ENCODE measurements at places on chromosomes 16 and 17.

- DNase-seq, result no peak
Observed at GRCh38 chr16:918741-919657, 51.8 kb downstream of the LMF1 start.

DNA sequence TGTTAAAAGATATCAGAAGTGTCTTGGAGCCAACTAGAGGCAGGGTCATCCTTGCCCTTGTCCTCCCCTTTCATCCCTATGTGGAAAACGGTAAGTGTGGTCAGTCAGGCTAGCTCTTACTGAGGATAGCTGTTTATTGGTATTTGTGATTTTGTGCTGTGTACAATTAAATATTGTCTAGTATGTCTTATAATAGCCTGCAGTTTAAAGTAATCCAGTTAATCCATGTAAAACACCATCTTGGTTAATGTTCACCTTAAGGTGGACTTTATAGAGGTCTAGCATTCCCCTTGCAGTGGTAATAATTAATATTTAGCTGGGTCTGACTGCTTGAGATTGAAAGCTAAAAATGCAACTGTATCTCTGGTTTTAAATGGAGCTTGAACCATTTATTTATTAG is 25.6 kb downstream of the METTL9 start:
- DNase-seq, result no peak

GRCh38 chr17:50354776-50355175 is 8.8 kb downstream of the XYLT2 start:
- peak; percentile 39 for DNase-seq

DNA sequence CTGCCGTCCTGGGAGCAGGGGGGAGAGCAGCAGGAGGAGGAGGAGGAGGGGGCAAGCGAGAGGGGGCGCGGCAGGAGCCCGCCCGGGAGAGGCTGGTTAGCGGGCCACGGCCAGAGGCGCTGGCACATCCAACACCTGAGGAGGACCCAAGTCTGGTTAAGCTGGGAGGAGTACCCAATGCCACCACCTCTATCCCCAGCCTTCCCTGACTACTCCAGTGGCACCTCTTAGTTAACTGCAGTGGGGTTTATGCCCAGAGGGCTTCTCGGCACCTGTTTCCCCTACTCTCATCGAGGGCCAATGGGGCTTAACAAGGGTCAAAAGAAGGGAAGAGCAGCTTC is 5.6 kb downstream of the PHOSPHO1 start:
- DNase-seq, result no peak

- DNase-seq, result peak; percentile 23
Observed at GRCh38 chr16:1786242-1787055, 3.7 kb downstream of the NUBP2 start.

DNA sequence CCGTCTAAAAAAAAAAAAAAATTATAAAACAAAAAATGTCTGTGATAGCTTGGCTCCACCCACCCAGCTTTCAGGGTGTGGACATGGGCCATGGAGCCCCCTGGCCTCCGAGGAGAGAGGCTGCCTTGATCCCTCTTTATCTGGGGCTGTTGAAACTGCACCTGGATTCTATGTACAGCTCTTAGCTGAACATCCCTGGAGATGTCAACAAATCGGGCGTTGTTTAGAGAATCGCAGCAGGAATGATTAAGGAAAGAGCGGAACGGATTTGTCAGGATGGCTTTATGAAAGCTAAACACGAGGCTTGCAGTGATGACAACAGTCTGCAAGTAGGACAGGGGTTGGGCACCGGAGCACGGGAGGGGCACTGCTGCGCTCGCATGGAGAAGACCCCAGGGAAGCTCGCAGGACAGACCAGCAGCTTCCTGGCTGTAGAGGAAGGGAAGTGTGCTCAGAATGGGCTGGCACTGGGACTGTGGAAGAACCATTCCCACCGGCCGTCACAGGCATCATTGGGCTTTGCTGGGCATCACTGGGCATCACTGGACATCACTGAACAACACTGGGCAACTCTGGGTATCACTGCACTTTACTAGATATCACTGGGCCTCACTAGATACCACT is 195.8 kb upstream of the FOXF1 start:
- no peak for DNase-seq

DNA sequence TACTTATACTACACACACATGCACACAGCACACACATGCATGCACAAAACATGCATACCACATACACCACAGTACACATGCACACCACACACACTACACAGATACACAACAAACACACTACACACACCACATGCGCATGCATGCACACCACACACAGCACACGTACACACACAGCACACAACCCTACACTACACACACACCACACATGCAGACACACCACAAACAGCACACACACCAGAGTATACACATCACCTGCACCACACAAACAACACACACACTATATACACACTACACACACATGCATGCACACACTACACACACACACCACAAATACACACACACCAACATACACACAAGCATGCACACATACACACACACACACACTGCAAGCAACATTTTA is 166.8 kb downstream of the AHSP start:
- DNase-seq, result no peak

GRCh38 chr17:57995076-57995956 is 7.3 kb upstream of the VEZF1 start:
- DNase-seq, result peak; percentile 73

GRCh38 chr17:45342871-45343526 is 26.2 kb upstream of the MAP3K14 start:
- DNase-seq, result no peak

- DNase-seq, result no peak
Observed at GRCh38 chr16:8952281-8952751, 11.4 kb downstream of the USP7 start.

DNA sequence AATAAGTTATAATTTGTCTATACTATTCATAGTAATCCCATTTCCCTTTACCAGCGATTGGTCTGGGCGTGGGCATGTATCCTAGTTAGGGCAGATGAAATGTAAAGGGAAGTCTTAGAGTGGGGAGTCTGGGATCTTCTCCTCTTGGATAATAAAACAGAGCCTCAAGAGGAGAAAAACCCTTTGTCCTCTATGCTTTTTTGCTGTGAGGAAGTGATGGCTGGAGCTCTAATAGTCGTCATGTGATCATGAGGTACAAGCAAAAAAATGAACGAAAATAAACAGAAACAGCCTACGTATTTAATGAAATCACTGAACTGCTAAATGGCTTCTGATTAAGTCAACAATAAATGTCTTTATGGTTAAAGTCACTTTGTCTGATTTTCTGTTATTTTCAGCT is 26.8 kb downstream of the EFCAB5 start:
- no peak for DNase-seq

DNA sequence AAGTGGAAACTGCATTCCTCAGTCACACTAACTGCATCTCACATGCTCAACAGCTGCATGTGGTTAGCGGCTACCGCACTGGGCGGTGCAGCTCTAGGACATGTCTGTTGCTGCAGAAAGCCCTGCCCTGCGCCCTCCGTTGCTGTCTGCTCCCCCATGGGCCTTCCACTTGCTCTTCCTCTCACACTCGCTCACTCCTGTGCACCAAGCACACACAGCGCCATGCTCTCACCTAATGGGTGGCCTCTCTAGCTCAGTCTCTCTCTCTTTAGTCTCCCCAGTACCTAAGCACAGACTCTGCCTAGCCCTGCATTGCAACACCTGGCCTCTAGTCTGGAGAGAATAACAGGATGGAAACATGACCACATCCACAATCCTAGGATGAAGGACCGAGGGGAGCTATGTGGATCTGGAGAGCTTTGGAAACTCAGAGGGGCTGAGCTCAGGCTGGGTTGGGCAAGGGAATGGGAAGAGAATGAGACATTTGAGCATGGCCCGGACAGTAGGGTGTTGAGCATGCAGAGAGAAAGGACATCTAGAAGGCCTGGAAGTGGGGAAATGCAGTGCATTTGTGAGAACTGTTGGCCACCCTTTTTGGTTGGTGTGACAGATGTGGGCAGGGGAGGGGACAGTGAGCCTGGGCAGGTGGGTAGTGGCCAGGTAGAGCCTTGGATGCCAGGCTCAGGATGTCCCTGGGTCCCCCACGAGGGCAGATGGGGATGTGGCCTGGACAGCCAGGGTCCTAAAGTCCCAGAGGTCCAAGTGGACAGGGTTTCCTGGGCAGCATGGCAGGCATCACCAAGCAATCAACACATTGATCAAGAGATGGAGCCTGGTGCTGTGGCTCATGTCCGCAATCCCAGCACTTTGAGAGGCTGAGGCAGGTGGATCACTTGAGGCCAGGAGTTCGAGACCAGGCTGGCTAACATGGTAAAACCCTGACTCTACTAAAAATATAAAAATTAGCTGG is 16.1 kb downstream of the SGCA start:
- peak; percentile 77 for DNase-seq

DNA sequence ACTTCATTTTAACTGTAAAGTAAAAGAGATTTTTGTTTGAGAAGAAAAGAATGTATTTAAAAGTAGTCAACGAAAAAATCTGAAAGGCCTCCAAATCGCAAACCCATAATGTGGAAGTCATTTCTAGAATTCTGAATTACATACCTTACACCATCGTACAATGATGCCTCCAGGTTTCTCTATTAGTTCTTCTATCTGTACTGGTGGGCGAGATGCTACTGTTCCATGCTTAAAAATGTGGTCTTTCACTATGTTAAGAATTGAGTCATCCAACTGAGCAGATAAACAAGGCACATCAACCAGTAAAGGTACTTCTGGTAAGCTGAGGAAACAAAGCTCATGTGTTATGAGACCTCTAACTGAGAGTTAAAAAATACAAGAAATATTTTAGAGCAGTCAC is 28.5 kb downstream of the CRLF3 start:
- no peak for DNase-seq

DNA sequence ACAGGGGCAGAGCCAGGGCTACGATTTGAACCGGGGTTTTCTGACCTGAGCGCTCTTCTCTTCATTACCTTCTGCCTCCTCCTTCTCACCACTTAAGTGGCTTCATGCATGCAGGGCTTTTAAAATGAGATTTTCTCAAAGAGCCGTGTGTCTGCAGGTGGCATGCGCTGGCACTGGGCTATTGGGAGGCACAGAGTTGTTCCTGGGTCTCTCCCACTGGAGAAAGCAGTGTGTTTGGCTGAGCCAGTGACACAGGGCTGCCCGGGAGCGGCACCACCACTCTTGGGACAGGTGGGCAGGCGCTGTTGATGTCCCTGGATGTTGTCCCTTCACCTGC is 218.8 kb upstream of the CHMP6 start:
- no peak for DNase-seq
